ENCODE measurements at places on chromosomes 4 and X.

- no peak for DNase-seq
Observed at GRCh38 chrX:45912316-45912715, 632.9 kb downstream of the ZNF674 start.

- no peak for DNase-seq
Observed at GRCh38 chr4:86114563-86114962, 245.3 kb downstream of the MAPK10 start.

- DNase-seq: peak; percentile 38
Observed at GRCh38 chrX:44012484-44013096, 39.4 kb upstream of the NDP start.

- no peak for DNase-seq
Observed at GRCh38 chr4:132865922-132866321, 283.2 kb upstream of the PCDH10 start.

DNA sequence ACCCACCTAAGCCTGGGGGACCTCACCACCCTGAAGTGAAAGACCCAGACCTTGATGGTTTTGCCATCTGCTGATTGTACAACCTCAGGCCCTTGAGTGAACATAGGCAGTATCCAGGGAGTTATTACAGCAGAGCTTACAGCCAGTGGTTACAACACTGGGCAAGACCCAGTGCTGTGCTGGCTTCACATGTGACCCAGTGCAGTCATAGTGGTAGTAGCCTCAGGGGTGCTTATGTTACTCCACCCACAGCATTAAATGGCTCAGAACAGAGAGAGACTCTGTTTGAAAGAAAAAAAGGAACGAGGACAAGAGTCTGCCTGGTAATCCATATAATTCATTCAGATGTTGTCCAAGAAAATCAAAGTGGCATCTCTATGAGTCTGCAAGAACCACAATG, 45.2 kb upstream of the DACH2 start:
- DNase-seq: no peak

DNA sequence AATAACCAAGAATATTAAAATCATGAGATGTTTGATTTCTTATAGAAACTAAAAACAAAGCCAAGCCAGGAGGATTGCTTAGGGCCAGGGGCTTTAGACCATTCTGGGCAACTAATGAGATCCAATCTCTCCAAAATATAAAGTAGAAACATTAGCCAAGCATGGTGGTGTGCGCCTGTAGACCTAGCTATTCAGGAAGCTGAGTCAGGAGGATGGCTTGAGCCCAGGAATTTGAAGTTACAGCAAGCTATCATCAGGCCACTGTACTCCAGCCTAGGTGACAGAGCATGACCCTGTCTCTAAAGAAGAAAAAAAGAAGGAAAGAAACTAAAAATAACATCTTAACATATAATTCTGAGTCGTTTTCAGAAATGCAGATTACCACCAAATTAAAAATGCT, 96.7 kb downstream of the NAF1 start:
- no peak for DNase-seq

GRCh38 chr4:1647432-1647831, 36.7 kb downstream of the FAM53A start:
- DNase-seq: no peak

- DNase-seq: no peak
Observed at GRCh38 chr4:149746276-149746675, 69.4 kb downstream of the IQCM start.

DNA sequence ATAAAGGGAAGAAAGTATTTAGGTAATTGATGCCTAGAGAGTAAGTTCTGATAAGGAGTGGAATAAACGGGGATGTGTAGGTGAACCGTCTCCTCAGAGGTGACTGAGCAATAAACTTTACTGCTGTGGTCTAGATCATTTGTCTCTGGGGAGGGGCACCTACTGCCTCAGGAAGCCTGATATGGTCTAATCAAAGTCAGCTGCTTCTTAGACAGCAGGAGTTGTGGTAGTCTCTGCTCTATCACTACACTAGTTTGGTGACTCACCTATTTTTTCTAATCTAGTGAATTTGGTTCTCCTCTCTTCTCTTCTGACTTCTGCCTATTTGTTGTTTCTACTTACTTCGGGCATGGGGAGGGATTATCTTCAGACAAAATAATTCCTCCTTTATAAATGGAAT, 95.1 kb upstream of the STIM2 start:
- no peak for DNase-seq

DNA sequence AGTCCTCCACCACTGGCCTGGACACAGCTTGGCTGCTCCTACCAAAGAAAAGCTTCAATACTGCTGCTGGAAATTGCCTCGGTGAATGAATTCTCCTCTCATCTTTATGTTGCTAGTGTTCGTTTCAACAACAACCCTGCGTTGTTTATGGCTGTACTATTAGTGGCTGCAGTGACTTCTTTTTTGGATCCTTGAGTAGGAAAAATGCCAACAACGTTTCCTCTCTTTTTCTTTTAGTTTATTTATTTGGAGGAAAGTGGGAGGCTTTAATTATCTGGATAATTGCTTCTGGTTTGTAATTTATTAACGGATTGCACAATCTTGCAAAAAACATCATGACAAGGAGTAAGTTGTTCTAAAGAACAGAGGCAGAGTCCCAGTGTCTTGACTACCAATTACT, 464.1 kb upstream of the TRAM1L1 start:
- DNase-seq: no peak

- DNase-seq: no peak
Observed at GRCh38 chr4:139574641-139575040, 18.6 kb upstream of the SETD7 start.

GRCh38 chrX:56727531-56727930, 1.5 kb upstream of the NBDY start:
- DNase-seq: no peak

DNA sequence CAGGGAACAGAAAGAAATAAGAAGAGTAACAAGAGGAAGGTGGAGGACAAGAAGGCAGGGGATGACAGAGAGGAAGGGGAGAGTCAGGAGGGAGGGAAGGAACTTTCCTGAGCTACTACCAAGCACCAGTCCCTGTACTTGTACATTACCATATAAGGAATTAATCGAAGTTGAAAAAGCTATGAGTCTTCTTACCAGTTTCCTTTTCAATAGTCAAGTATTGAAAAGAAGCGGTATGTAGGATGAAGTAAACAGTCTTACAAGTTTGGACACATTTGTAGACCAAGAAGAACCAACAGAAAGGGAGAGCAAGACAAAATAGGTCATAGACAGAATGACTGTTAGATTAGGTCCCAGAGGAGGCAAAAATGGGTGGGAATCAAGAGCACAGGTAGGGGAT, 629.7 kb upstream of the DIPK2B start:
- no peak for DNase-seq

DNA sequence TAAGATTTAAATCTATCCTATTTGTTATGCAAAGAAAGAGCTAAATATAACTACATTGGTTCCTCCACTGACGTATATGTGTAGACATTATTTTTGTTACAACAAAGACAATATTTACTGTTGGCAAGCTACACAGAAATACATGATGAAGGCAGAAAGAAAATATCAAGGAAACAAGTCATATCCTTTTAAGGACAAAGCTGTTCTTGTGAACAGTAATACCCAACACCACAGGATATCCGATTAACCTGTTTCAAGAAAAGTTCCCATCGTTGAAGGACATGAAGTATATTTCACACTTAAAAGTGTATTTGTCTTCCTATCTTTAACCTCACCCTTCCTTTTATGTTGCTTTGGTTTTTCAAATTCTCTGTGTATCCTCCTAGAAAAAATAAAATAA, 235.8 kb upstream of the AADAT start:
- DNase-seq: no peak

- DNase-seq: no peak
Observed at GRCh38 chr4:153987291-153987690, 198.4 kb upstream of the SFRP2 start.

DNA sequence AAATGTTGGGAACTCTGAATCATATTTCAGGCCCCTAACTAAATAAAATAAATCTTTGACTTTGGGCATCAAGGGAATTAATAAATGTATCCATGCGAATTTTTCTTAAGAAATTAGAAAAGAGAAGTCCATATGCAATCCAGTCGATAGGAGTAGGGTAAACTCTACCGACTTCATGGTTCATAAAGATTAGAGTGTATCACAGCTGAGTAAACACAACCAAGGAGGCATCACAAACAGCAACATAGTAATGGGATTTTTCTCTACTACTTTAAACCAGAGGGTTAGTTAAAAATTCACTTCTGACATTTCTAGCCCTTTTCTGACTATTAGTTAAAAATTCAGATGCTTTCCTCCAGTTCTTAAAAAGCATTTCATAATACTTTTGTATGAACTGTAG, 19.9 kb downstream of the SEPTIN11 start:
- no peak for DNase-seq

- DNase-seq: no peak
Observed at GRCh38 chrX:80120335-80120734, 105.8 kb downstream of the TBX22 start.

DNA sequence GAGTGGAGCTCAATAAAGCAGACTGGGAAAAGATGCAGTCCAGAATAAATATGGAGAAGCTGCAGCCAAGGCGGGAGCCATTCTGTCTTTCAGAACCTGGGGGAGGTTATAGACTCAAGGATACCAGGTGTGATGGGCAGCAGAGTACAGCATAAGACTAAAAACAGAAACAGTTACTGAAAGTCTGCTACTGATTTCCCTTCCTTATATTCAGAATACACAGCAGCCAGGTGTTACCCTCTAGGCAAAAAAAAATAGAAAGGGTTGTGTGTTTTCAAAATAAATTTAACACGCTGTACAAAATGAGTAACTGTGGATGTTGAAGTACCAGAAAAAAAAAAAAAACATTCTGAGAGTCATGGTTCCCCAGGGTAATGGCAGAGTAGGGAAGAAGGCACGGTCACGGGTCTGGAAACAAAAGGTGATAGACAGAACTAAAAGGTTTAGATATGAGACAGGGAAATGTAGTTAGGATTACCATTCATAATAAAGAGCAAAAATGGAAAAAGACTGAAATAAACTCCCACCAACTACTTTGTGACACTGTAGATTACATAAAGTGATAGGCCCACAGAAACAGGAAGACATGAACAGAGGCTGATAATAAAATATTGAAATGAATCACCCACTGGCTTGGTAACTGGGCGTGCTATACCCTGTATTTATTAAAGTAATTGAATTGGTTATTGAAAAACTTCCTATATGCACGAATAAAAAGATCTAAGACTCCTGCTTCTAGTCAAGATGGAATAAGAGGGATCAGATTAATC, 10.8 kb upstream of the HHIP start:
- DNase-seq: no peak

GRCh38 chrX:155094468-155095061, 23.3 kb downstream of the BRCC3 start:
- no peak for DNase-seq

GRCh38 chr4:154838694-154839093, 57.6 kb downstream of the RBM46 start:
- DNase-seq: no peak

GRCh38 chr4:55866290-55866907, 13.0 kb downstream of the EXOC1 start:
- DNase-seq: no peak

DNA sequence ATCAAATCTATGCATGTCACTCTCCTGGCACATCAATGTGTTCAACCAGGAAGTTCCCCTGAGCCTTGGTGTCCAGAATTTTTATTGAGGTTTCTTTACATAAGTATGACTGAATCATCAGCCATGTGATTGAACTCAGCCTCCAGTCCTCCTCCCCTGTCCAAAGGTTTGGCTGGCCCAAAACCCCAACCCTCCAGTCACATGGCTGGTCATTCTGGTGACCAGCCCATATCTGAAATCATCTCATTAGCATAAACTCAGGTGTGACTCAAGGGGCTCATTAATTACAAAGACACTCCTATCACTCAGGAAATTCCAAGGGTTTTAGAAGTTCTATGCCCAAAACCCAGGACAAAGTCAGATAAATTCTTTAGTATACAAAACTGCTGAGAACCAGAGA, 20.6 kb upstream of the SUPT20HL2 start:
- DNase-seq: no peak

GRCh38 chr4:123536225-123536624, 139.6 kb downstream of the SPRY1 start:
- DNase-seq: no peak

DNA sequence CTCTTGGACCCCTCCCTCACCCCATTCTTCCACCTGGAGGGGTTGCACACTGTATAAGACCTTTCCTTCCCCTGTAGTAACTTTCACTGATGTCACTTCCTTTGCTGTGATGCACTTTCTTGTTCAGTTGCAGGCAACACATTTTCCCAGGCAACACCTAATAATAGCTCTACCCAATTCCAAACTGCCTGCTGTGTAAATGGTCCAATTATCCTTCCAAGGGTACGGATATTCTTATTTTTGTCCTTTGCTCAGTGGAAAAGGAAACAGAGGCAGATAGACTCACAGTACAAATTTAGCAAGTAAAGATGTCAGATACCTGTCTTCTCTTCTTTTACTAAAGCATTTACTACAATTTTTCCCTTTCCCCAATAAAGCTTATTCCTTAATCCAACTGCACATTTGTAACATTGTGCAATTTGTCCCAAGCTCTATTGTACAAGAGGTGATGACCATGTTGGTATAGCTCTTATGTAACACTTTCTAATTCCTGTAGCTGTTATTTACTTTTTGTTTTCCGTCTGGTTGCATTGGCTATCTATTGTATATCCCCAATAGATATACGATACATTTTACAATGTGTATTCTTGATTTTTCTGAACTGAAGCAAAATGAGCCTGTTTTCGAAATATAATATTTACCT, 69.1 kb upstream of the NPFFR2 start:
- no peak for DNase-seq

DNA sequence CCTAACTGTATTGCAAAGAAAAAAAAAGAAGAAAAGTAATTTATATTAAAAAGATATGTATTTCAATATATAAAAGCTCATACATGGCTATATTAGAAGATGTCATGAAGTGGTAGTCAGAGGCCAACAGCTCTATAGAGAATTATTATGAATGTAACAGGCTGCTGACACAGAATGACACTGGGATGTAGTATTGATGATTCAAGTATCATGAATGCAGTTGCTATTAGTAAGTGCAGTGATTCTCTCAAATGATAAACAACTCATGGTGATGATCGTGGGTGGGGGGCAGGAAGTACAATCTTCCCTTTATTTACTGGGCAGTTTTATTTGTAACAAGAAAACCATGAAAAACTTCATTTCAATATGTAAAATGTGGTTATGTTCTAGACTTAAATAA, 124.6 kb downstream of the COL4A6 start:
- DNase-seq: no peak

DNA sequence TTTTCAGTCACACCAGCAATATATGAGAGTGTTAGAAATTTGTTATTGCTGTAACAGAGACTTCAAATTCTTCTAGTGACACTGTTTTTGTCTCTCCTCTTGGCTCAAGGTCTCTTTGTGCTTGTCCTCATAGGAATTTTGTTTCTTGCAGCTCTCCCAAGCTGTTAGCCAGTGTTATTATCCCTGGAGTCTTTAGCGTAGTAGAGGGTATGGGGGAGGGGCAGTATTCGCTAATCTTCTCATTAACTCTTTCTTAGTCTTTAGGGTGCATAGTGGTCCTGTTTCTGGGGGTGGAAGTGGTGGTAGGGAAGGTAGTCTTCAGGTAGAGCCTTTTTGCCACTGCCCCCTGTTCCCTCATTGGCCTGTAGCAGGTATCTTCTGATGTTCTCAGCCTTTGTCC, 79.4 kb downstream of the JADE3 start:
- no peak for DNase-seq

GRCh38 chr4:31192341-31192740, 472.2 kb downstream of the PCDH7 start:
- DNase-seq: no peak

- DNase-seq: no peak
Observed at GRCh38 chr4:173001571-173001970, 167.0 kb upstream of the GALNT7 start.

- DNase-seq: no peak
Observed at GRCh38 chr4:122508083-122508482, 51.6 kb upstream of the IL2 start.
